Astrocyte (in vitro differentiated cells and primary cell): ENCODE measurements at places on chromosomes 1 and 21. TPM values are rescaled to one million over a fixed set of nuclear protein-coding genes. Genes with fewer than 3 reads are reported as not detected.
A peak's percentile ranks its signal among the peaks of the same experiment; 100 is the strongest.

The PLA2G5 gene
- total RNA-seq = not detected in 2 replicates

The RUNX3 gene
- total RNA-seq = 2.1 and 2.5 TPM in 2 replicates

The ERICH3 gene
- not detected in 2 replicates for total RNA-seq

The FCAMR gene
- total RNA-seq = not detected in 2 replicates

The CSF3R gene
- total RNA-seq = 0.20 and 0.22 TPM in 2 replicates

The KANK4 gene
- total RNA-seq = 8.5 and 14.5 TPM in 2 replicates

The LRP8 gene
- total RNA-seq = 12.8 and 13.9 TPM in 2 replicates

The IL20 gene
- not detected in 2 replicates for total RNA-seq

The PHTF1 gene
- 31.5 and 36.4 TPM in 2 replicates for total RNA-seq

The SPRR2G gene
- total RNA-seq = not detected in 2 replicates

The KIF2C gene
- total RNA-seq = 1.9 and 3.2 TPM in 2 replicates

The VHLL gene
- total RNA-seq = 0.34 TPM in 1 of 2 replicates, not detected in the other

The ADCY10 gene
- 0.07 and 0.27 TPM in 2 replicates for total RNA-seq

- DNase-seq = no peak
These were observed 28.1 kb downstream of the KCNA10 start for GRCh38 chr1:110490791-110491451.

GRCh38 chr1:170885551-170885950, 49.8 kb upstream of the MROH9 start:
- peak; percentile 5 for DNase-seq

DNA sequence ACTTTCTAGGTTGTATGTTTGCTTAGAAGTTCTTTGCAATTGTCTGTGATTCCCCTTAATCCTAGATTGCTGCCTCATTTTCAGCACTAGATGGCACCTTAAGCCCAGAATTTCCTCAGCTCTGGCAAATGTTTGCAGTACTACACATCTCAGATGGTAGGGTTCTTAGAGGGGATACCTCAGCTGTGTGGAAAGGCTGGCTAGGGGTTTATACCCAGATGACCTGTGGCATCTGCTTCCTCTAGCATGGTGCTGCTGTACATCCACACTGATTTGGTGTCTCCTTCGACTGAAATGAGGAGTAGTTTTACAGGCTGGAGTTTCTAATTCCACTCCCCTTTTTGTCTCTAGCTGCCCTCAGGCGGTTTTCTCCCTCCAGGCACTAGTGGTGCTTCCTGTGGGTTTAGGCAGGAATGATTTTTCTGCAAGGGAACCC, 23.5 kb downstream of the ASB17 start:
- peak; percentile 16 for DNase-seq

DNA sequence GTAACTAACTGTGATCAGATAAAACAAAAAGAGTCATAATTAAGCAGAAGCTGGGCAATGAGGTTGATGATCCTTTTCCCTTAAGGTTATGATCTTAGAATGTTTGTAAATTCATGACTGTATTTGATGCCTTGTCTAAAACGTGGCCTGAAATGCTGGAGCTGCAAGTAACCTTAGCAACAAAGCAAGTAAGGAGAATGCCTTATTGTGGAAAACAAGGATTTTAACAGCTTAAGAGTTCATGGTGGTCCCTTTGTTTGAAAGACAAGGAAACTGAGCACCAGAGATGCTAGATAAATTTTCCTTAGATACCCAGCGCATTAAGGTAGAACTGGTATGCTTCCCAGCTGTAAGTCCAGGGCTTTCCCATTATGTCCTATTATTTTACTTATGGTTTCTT, 25.7 kb upstream of the XPR1 start:
- DNase-seq = no peak

DNA sequence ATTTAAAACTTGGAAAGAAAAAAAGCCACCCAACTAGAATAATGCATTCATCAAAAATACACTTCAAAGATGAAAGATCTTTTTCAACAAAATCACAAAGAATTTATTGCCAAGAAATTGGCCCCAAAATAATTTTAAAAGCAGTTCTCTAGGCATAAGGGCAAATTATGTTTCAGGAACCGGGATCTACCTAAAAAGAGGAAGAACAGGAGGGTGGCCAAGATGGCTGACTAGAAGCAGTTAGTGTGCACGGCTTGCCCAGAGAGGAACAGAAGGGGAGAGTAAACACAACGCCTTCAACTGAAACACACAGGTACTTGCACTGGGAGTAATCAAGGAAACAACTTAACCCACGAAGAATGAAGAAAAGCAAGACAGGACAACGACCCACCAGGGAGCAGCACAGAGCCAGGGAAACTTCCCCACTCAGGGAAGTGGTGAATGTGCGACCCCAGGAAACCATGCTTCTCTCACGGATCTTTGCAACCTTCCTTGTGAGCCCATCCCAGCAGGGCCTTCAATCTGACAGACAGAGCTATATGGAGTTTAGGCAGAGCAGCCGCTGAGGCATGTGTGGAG, 46.1 kb downstream of the ACKR1 start:
- no peak for DNase-seq

GRCh38 chr1:244654108-244655038, 1.4 kb downstream of the DESI2 start:
- peak; percentile 4 for DNase-seq

GRCh38 chr1:58189453-58189852, 357.1 kb downstream of the OMA1 start:
- DNase-seq = no peak

DNA sequence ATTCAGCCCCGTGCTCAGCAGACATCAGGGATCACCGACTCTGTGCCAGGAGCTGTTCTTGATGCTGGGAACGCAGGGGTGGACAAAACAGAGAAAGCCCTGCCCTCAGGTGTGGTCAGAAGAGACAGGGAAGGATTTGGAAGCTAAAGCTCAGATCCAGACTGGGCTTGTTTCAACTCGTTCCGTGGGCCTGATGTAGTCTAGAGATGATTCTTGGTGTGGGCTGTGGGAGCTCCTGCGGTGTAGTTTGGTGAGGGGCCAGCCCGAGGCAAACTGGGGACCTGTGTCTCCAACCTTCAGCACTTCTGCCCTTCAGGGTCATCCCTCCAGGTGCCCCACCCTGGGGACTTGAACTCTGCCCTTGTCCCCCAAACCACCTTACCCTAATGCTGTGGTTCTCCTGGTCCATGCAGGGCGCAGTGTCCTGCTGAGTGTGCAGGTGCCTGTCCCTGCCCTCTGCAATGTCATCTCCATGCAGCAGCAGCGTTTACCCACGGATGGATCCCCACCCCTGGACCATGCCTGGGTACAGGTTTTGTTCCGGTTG, 17.3 kb upstream of the ABCG1 start:
- DNase-seq = no peak

GRCh38 chr21:45056917-45057560, 17.3 kb upstream of the ADARB1 start:
- DNase-seq = no peak
